Caki2 (cell line): ENCODE measurements at places on chromosomes 7 and 10. TPM values are rescaled to one million over a fixed set of nuclear protein-coding genes. Genes with fewer than 3 reads are reported as not detected.

- no peak for DNase-seq
These were observed 63.6 kb downstream of the GPR37 start for GRCh38 chr7:124701955-124702354.

- DNase-seq, result no peak
These were observed 3.5 kb upstream of the IGF2BP3 start for GRCh38 chr7:23473844-23474093.

The UFSP1 gene
- 7.4 and 11.8 TPM in 2 replicates for total RNA-seq

The PDZD7 gene
- 0.51 and 5.3 TPM in 2 replicates for total RNA-seq

The TMEM273 gene
- 2.8 and 8.9 TPM in 2 replicates for total RNA-seq
